Thoracic aorta endothelial cell (primary cell): ENCODE measurements at places on chromosomes 1 and 21. TPM values are rescaled to one million over a fixed set of nuclear protein-coding genes. Genes with fewer than 3 reads are reported as not detected.

AMY1A gene
- total RNA-seq: not detected in 2 replicates

PTGS2 gene
- 12.9 and 61.7 TPM in 2 replicates for total RNA-seq

WNT3A gene
- not detected in 2 replicates for total RNA-seq

FLG2 gene
- not detected in 2 replicates for total RNA-seq
